ENCODE measurements at places on chromosomes 13 and 19.

DNA sequence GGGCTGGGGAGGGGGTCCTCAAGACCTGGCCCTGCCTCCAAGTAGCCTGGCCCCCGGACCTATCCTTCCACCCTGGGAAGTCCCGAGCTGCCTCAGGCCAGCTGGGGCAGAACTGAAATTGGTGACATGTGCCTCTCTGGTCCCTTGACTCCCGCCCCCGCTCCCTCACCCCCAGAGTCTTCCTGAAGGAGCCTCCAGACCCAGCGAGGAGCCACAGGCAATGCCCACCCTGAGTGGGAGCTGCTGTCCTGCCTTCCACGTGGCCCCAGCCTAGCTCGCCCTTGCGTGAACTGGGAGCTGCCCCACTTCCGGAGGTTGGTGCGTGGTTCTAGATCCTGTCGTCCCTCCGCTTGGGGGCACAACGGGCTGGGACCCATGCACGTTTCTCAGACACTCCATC lies 34.6 kb downstream of the CEBPA start:
- DNase-seq = no peak

- no peak for DNase-seq
Observed at GRCh38 chr19:40302224-40303011, 17.3 kb upstream of the AKT2 start.

DNA sequence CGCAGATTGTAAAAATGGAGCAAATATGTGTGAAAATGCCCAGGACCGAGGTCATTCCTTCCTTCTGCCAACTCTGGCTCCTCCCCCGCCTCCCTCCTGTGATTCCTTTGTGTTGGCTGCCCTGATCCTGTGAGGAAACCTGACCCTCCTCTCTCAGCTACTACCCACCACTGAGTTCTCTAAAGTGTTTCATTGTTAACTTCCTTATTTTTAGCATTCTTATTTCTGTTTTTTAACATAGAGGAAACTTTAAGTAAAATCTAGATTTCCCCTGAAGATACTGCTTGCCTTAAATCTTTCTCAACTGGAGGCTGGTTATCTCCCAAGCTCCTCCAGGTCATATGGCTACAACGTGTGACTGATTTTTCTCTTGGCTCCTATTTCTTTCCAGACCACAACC lies 21.7 kb upstream of the FBXL3 start:
- no peak for DNase-seq

GRCh38 chr13:79519255-79519654 lies 38.3 kb downstream of the NDFIP2 start:
- no peak for DNase-seq

DNA sequence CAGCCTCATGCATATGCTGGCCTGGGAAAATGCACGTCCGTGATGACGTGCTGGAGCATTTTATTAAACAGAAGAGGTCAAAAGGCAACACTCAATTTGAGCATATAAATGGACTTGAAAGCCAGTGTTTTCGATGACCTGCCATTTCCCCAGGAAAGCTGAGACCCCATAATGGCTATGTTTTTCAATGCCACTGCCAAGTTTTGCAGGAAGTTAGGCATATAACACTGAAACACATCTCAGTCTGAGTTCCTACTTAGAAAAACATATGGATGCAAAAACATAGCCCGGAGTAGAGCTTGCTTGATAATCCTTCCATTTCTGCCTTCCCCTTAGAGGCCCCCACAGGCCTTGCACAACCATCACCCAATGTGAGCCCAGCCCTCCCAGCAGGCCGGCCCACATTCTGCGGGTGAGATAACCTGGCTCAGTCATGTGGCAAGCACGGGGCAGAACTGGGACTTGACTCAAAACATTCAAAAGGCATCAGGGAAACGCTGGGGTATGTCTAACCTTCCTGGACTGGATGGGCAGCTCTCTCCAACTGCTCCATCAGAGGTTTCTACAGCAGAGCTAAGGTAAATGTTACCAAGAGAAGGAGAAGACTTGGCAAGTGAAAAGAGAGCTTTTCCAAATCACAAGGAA lies 24.9 kb downstream of the EPS15L1 start:
- DNase-seq = peak; percentile 86
